ENCODE measurements at places on chromosomes 6 and 20.

DNA sequence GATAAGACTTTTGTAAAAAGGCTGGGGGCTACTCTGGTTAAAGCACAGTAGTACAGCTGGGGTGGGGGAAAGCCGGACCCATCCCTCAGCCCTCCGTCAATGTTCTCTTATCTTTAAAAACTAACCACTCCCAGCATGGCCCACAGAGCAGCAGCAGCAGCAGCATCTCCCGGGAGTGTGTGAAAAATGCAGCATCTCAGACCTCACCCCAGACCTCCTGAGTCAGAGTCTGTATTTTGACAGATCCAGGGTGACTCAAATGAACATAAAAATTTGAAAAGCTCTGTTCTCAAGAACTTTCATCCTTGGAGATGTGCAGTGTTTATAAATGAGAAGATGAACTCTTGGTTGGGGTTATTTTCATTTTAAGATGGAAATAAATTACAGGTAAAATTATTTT, 277.7 kb upstream of the ECI2 start:
- no peak for DNase-seq

GRCh38 chr6:3414327-3415081, 42.3 kb downstream of the SLC22A23 start:
- DNase-seq: no peak

DNA sequence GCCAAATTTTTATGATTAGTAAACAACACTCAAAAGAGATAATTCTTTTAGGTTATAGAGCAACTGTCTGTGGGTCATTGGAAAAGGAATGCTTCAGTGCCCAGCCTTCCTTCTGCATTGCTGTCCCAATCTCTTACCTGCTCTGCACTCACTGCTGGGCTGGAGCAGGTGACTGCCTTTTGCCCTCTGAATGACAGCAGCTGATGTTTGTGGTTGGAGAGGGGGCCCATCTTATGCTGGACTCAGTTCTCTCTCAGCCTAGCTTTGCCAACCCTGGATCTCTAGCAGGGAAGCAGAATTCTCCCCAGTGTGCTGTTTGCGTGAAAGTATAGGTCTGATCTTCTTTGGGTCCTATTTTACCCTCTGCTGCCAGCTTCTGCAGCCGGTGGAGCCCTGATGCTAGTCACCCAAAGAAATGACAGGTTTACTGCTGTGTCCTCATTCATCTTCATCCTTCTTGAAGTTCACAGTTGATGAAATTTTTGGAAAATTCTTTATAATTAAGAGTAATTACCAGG, 193.5 kb downstream of the ARID1B start:
- DNase-seq: no peak

- no peak for DNase-seq
Observed at GRCh38 chr6:165807249-165807960, 144.4 kb upstream of the PDE10A start.

- DNase-seq: peak; percentile 48
Observed at GRCh38 chr6:28659250-28659566, 133.5 kb downstream of the GPX5 start.

DNA sequence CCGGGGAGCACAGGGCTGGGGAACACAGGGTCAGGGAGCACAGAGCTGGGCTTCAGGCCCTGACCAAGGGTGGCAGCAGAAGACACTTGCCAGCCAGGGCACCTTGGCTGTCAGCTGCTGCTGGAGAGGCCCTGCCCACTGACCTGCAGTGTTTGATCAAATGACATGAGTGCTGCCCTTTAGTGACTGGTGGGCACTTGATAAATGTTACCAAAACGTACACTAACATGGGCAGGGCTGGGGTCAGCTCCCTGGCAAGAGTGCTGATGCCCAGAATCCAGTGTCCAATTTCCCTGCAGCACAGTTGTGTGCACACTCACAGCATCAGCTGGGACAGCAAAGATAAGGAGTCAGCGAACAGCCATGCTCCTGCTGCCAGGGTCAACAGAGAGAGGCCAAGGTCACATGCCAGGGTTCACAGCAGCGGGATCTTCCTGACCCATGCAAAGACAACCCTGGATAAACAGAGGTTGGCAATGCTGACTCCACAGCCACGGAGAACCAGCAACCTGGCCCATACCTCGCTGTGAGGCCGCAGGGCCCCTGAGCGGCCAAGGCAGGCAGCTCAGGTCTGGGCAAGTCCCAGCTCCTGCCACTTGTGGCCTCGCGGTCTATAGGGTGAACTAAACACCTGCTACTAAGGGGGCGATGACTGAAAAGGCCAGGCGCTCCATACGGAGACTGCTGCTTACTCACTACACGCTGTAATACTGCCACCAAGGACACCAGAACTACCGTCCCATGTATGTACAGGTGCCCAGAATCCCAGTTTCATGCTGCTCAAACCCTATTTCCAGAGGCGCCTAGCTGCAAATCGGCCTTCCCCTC, 46.3 kb downstream of the NINL start:
- peak; percentile 47 for DNase-seq

GRCh38 chr6:38567436-38567835, 72.3 kb downstream of the BTBD9 start:
- no peak for DNase-seq

DNA sequence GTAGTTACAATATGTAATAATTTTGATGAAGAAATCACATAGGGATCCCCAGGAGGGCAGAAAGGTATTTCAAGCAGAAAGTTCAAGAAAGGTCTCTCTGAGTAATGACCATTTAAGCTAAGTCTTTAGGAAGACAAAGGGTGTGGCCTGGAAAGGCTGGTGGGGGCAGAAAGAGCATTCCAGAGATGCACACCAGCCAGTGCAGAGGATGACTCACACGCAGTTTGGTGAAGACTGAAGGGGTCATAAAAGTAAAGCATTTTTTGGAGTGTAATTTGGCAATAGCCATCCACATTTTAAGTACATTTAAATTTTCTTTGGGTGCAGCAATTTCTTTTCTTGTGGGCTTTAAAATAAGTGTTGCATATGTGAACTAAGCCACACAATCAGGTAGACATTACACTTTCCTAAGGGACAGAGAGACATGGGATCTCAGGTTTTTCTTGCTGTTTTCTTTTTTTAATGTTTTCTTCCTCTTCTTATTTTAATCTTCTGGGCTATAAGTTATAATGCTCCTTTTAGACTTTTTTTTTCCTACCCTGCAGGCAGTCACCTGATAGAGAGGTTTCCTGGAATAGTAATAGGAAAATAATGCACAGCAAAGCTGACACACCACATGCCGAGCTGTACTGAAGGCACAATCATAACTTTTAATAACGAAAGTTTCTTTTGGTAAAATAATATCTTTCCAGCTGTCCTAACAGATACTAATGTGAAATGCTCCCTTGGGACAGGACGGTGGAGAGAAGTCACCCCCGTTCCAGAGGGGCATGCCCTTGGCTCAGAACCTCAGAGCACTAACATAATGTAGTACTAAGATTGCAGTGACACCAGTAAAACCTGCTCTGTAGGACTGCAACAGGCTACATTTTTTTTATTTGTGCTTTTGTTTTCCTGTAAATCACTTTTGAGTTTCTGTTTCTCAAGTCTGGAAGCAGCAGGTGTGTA, 49.6 kb upstream of the PTPRK start:
- no peak for DNase-seq

- no peak for DNase-seq
Observed at GRCh38 chr6:149969635-149970034, 5.9 kb downstream of the ULBP1 start.
